Chondrocyte (in vitro differentiated cells): ENCODE measurements at places on chromosomes 2 and 18. TPM values are rescaled to one million over a fixed set of nuclear protein-coding genes. Genes with fewer than 3 reads are reported as not detected.

DNA sequence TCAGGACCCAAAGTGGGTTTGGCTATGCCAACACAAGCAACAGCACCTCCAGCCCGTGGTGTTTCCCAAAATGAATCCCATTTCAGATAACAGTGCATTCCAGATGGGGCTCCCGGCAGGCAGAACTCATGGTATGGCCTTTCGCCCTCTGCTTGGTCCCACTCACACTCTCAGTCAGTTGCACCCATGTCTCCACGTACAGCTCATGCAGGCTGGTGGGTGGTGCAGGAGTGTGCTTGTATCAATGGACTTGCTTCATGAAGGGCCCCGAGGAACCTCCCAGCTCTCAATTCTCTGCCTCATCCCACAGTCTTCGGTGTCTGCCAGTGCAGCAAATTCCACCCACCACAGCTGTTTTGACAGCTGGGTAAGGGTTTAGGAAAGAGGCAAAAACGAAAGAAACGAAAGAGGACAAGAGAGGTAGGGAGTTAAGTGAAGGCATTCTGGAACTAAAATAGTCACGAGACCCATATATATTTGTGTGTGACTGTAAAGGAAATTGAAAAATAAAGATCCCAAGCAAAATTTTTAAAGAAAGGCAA is 278.1 kb downstream of the DCDC2C start:
- no peak for DNase-seq

GRCh38 chr2:231693956-231694355 is 14.4 kb upstream of the PTMA start:
- no peak for DNase-seq

DNA sequence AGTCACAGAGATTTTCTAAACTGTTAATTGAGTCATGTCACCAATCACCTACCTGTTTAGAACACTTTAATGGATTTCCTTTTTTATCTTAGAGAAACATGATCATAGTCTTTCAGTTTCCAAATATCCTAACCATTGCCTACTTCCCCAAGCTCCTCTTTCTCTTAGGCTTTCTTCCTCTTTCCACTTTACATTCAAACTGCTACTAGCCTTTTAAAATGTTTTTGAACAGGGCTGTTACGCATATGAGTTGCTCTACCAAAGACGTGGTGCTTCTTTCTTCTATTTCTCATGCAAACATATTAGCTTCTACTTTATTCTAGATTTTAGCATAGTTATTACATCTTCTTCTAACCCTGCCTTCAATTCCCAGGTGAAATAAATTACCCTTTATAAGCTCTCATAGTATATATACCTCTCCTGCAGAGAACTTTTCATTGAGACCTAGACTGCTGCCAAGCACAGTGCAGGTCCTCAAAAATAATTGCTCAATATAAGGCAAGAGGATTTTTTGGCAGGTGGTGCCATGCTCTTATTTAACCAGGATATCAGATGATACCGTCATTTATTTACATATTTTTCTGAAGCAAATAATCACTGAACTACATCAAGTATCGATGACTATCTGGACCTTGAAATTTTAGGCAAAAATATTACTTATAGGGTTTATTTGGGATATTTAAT is 937.1 kb downstream of the TSN start:
- no peak for DNase-seq

- no peak for DNase-seq
Measured at GRCh38 chr2:240430595-240430994, 4.9 kb upstream of the GPC1 start.

DNA sequence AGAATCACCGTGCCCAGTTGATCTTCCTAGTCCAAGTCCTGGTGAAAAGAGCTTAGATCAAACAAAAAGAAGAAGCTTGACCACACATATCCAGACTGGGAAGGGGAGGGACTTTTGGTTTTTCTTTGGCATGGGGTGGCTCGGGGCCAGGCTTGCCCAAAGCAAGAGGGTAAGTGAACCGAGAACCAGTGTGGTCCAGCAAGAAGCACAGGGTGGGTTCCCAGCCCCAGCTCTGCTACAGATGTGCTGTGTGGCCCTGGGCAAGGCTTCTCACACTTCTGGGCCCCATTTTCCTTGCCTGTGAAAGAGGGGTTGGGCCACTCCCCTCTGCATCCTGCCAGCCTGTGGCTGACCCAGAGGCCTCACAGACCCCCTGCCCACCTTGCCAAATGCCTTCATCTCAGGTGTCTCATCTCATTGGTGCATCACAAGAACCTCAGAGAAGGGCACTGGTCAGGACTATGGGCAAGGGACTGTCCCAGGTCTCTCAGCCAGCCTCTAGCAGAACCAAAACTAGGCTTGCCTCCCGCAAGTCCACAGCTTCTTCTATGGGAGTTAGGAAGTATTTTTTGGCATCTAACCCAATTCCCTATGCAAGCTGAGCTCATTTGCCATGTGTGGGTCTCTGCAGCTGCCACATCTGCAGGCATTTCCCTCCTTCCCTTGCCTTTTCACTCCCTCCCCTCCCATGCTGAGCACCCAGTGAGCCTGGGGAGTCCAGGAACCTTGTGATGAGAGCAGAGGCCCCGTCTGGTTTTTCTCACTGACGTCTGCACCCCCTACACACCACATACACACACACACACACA is 6.9 kb downstream of the ATP6V1B1 start:
- DNase-seq: no peak

- no peak for DNase-seq
Measured at GRCh38 chr2:72104821-72105588, 42.7 kb downstream of the CYP26B1 start.

- DNase-seq: no peak
Measured at GRCh38 chr18:47756364-47757016, 174.0 kb downstream of the SMAD2 start.

GRCh38 chr2:11742317-11742701 is 4.1 kb upstream of the LPIN1 start:
- no peak for DNase-seq

DNA sequence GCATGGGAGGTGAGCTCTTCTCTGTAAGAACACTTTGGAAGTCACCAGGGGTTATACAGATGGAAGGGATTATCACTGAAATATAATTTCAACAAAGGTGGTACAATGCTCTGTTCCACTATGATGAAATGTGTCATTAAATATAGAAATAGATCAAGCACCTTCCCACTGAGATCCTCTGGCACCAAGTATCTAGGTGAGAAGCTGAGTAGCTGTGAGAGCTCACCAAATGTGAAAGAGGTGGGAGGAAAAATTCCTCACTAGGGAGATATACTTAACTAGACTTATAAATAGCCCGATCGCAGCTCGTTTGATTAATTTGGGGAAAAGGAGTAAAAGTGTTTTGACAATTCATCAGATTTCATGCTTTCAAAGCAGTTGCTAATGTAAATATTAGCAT is 247.6 kb downstream of the SMAD2 start:
- DNase-seq: no peak

- DNase-seq: no peak
Measured at GRCh38 chr2:159010963-159011362, 42.5 kb downstream of the TANC1 start.

GRCh38 chr2:141035846-141036420 is 1094.9 kb downstream of the LRP1B start:
- DNase-seq: no peak

DNA sequence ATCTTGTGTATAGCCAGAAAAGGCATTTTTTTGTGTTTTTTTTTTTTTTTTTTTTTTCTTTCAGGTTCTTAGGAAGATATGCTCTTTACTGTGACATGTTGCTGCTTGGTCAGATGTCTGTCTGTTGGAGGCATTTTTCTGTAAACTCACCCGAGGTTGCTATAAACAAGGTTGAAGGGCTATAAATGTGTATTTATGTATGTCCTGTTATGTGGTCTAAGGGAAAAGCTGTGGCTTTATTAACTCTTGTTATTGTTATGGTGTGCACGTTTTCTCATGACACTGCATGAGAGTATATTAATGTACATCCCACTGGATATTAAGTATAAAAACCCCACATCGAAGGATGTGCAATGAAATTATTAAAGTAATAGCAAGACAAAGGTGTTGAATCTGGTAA is 102.0 kb downstream of the ZNF532 start:
- DNase-seq: no peak

DNA sequence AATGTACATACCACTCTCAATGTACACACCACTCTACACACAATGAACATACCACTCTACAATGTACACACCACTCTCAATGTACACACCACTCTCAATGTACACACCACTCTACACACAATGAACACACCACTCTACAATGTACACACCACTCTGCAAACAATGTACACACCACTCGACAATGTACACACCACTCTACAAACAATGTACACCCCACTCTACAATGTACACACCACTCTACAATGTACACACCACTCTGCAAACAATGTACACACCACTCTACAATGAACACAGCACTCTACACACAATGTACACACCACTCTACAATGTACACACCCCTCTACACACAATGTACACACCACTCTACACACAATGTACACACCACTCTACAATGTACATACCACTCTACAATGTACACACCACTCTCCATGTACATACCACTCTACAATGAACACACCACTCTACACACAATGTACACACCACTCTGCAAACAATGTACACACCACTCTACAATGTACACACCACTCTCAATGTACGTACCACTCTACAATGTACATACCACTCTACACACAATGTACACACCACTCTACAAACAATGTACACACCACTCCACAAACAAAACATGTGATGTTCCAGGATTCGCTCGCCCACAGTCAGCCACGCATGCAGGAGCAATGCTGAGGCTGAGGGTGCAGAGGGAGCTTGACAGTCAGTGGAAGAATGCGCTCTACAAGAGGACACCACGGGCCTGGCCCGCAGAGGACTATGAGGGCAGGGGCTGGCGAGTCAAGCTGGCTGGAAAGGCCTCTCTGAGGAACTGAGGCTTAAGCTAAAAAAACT is 118.2 kb downstream of the HDAC4 start:
- DNase-seq: no peak

DNA sequence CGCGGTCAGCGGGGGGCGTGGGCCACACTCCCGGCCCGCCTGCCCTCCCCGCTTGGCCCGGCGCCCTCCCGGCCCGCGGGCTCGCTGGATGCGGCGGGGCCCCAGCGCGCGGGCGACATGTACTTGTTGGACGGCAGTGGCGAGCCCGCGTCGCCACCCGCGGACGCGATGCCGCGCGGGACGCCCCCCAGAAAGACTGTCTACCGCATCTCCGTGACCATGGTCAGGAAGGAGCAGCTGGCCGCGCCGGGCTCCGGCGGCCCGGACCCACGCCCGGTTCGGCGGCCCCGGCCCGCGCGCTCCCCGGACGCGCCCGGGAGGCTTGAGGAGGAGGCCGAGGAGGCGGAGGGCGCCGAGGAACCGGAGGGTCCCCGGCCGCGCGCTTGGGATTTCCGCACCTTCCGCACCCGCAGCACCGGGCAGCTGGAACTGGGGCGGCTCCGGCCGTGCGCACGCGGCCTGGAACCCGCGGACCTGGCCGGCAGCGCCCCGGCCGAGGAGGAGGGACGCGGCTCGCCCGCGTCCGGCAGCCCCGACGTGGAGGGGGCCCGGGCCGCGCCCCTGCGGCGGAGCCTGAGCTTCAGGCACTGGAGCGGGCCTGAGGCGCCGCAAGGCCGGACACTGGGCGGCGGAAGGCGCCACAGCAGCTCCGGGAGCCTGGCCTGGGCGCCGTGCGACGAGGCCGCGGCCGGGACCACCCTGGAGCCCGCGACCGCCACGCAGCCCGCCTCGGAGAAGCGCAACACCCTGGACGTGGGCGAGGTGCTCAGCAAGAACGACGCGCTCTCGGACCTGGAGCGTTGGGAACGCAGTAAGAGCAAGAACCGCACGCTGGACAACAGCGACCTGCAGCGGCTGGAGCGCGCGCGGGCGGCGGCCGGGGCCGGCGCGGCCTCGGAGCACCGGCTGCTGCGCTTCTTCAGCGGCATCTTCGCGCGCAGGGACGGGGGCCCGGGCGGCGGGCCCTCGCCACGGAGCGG is 176.4 kb downstream of the AGAP1 start:
- DNase-seq: no peak

GRCh38 chr18:61608316-61608715 is 275.1 kb downstream of the CDH20 start:
- no peak for DNase-seq

GULP1 gene
- 23.9 to 36.2 TPM (median 29.5 TPM) in 3 replicates for total RNA-seq

VWA3B gene
- total RNA-seq: not detected in 3 replicates

RPE gene
- total RNA-seq: 37.6 to 52.7 TPM (median 41.8 TPM) in 3 replicates

G6PC2 gene
- total RNA-seq: not detected in 3 replicates

LOXHD1 gene
- not detected in 3 replicates for total RNA-seq

SIX2 gene
- total RNA-seq: 35.0 to 93.2 TPM (median 35.1 TPM) in 3 replicates

IGFBP5 gene
- 403 to 502 TPM (median 500 TPM) in 3 replicates for total RNA-seq
